ENCODE measurements at places on chromosomes 5 and 9.

GRCh38 chr5:159874263-159874662 lies 42.0 kb upstream of the ADRA1B start:
- peak; percentile 73 for DNase-seq

DNA sequence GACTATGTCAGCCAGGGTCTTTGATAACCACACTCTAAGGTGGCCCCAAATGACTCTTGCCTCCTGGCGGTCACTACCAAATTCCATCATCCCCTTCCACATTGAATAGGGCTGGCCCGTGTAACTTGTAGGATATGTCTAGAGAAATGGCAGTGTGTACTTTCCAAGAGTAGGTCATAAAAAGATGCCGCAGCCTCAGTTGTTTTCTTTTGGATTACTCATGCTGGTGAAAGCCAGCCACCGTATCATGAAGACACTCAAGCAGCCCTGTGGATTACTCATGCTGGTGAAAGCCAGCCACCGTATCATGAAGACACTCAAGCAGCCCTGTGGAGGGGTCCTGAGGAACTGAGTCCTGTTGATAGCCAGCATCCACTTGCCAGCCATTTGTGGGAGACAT lies 172.0 kb upstream of the TBC1D2 start:
- DNase-seq, result peak; percentile 16

DNA sequence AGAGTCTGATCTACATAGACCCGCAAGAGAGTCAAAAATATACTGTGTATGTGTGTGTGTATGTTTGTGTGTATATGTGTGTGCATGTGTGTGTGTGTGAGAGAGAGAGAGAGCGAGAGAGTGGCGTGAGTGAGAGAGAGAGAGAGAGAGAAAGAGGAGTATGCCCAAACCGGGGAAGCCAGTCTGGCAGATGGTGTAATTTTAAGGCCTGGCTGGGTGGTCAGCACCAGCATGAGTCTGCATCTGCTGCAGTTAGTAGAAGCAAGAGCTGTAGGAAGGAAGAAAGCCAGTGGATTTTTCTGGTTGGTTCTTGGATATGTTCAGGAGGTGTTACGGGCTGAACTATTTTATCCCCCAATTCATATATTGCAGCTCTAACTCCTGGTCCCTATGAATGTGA lies 75.2 kb downstream of the ACTBL2 start:
- DNase-seq, result no peak

GRCh38 chr9:3569529-3569928 lies 43.7 kb upstream of the RFX3 start:
- no peak for DNase-seq

- DNase-seq, result no peak
These were observed 35.8 kb downstream of the FGF1 start for GRCh38 chr5:142650060-142650459.

DNA sequence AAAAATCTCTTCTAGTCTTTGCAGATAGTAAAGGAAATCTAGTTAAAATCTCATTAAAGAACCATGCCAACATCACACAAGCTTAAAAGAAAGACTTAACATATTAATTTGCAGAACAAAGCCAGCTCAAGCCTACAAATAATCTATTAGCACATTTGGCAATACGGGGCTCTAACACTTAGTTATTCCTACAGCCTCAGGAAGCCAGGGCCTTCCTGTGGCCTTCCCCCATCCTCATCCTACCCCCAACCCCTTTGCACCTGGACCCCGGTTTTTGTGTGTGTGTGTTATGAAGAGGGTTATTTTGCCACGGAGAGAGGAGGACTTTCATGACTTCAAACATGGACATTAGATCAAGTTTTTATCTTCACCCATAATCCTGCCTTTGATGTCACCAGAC lies 64.6 kb downstream of the FOXB2 start:
- no peak for DNase-seq

- no peak for DNase-seq
These were observed 369.9 kb downstream of the DNAH5 start for GRCh38 chr5:13574574-13574973.

- peak; percentile 91 for DNase-seq
These were observed 9.3 kb downstream of the NXNL2 start for GRCh38 chr9:88544245-88544644.

DNA sequence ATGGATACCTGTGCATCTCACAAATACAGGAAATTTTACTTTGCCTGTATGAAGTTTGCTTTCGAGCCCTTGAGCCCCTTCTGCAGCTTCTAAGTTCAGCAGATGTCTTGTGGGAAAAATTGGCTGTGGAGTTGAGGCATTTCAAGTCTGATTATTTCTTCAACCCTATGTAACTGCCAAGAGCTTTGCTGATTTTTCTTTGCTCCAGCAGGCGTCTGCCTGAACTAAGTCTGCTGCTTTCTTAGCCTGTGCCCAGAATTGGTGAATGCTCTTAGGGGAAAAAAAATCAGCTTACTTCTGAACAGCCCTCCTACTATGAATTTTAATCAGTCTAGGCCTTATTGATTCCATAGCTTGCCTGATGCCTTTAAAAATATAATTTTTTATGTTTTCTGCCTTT lies 41.2 kb downstream of the RIC1 start:
- DNase-seq, result no peak

- no peak for DNase-seq
These were observed 216.9 kb downstream of the ARRDC3 start for GRCh38 chr5:91166059-91166807.

DNA sequence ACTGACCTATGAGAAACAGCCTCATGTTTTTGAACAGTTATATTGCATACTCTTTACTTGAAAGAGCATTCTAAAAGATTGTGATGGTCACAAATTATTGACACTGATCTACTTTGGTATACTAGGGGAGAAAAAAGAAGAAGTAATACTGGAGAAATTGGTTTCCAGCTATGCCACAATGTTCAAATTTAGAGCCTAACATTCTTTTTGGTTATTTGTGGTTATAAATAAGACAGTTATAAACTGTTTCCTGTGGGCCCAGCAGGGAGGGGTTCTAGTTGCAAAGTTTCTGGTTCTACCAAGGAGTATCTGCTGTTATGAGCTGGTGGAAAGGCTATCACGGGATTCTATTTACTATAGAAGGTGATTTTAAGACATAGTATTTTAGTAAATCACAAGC lies 4.8 kb downstream of the CWC27 start:
- DNase-seq, result no peak

DNA sequence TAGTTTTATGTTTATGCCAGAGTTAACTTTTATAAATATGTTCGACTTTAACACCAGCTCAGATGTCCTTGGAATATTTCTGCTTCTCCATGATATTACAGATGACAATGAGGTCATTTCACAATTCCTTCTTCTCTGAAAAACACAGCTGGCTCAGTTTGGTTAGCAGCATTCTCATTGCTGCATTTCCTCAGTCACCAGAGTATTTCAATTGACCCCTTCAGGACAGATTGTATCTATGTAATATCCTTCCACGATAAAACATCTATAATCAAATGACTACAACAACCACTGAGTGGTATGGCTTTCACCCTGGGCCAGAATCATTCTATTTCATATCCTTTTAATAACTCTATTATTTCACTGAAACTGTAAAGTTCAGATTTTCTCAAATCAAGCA lies 148.7 kb downstream of the OXCT1 start:
- no peak for DNase-seq

DNA sequence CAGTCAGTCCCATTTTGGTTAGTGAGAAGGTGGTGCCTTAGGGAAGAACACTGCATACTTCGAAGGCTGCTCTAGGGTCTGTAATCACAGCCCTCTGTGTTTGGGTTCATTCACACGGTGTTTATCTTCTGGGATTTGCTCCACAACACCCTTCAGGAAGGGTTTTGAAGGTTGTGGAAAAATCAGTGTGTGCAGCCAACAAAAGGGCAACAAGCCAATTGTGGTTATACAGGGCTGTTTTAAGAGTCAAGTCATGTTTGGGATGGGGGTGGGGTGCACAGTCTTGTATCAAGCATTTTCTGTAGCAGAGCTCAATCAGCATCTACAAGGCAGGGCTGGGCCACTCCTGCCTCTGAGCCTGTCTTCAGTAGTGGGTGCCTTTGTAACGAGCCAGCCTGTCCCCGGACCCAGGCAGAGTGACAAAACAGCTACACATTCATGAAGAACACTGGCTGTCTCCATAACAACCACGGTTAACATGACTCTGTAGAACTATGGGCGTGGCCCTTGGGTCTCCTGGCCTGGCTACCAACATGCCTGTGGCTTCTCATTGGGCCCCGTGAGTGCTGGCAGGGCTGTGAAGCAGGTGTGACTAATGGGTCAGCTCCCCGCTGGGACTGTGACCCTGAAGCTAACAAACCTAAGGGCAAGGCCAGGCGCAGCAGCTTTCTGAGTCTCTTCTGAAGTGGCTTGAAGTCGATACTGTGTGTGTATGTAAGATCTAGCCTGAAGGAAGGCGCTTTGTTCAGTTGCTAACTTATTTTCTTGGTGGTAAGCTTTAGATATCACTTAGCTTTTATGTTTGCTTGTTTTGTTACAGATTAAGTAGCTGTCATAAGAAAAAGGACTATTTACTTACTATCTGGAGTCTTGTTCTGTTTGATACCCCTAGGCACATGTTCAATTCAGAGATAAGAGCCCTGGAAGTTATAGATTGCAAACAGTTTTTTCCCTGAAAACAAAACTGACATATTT lies 27.9 kb upstream of the GOLM1 start:
- DNase-seq, result peak; percentile 97

DNA sequence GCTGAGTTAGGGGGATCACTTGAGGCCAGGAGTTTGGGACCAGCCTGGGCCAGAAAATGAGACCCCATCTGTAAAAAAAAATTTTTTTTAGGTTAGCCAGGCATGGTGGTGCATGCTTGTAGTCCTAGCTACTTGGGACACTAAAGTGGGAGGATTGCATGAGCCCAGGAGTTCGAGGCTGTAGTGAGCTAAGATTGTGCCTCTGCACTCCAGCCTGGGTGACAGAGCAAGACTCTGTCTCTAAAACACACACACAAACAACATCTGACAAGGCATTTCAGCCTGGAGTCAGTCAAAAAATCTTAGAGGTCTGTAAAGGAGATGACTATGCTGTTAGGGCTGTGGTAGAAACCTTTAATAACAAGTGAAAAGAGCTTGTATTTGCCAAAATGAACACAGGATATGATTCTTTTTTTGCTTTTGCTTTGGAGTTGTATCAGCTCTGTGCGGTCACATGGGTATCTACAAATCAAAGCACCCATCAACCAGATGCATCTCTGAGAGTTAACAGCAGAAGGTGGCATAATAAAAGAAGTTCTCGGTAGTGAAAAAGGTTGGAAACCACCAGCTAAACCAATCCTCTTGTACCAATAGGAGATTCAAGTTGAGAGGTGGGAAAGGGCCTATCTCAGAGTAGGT lies 3.6 kb upstream of the PSMD5 start:
- no peak for DNase-seq

Data from MCF 10A (cell line).